ENCODE measurements at places on chromosomes 16 and 17.
A peak's percentile ranks its signal among the peaks of the same experiment; 100 is the strongest.

DNA sequence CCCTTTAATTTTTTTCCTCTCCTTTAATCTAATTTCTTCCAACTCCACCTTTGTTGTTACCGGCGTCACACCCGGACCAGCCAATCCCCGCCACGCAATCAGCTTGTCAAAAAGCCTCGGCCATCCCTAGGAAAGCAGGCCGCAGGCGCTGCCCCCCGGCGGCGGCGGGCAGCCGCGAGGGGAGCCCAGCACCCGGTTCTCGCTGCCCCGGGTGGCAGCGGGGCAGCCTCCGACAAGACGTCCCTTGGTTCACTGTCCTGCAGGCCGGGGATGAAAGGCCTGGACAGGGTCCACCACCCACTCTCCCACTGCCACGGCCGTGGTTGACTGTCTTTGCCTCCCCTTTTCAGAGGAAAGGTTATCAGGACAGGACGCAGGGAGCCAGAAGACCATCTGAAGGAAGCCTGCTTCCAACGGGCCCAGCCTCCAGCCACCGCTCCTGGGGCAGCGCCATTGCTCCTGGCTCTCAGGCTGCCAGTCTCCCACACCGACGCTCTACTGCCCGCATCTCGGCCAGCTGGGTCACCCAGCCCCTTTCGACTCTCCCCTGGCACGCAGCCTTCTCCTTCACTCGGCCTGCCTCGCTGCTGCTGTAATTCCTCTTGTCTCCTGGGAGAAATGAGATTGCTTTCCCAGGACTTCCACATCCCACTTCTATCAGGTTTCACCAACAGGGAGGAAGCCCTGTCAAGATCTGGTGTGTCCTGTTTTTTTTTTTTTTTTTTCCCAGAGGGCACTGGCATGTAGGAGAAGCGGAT lies 2.8 kb upstream of the UBTF start:
- DNase-seq = no peak

DNA sequence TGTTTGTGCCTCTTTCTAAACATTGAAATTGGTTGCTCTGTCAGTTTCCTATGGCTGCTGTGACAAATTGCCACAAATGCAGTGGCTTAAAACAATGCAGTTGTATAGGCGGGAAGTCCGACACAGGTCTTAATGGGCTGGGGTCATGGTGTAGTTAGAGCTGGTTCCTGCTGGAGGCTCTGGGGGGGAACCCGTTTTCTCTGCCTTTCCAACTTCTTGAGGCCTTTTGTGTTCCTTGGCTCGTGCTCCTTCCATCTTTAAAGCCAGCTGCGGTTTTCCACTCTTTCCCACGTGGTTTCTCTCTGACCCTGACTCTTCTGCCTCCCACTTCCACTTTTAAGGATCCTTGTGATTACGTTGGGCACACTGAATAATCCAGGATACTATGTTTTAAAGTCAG lies 12.5 kb downstream of the EPN2 start:
- DNase-seq = no peak

GRCh38 chr17:60473788-60474187 lies 51.5 kb downstream of the CHCT1 start:
- DNase-seq = peak; percentile 26

DNA sequence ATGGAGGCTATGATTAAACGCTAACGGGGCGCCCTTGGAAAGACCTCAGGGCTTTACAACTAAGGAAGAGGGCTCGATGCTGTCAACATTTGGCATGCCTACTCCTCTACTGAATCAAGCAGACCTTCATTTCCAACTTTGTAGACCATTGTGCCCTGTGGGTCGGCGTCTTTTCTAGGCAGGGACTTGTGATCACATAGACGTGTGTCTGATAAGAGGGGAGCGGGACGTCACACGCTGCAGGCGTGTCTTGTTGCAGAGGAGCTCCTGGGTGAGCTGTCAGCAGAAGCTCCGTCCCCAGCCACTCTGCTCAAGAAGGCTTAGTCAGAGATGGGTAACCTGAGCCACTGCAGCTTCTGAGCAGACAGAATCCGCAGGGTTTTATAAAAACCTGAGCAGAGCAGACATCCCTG lies 2.8 kb downstream of the MAPK8IP3 start:
- no peak for DNase-seq

- DNase-seq = no peak
Measured at GRCh38 chr17:5282642-5283217, 646 bp downstream of the RABEP1 start.

- DNase-seq = no peak
Measured at GRCh38 chr16:86576591-86577313, 1.6 kb upstream of the FOXL1 start.

- DNase-seq = no peak
Measured at GRCh38 chr17:49759203-49759602, 4.7 kb downstream of the FAM117A start.

DNA sequence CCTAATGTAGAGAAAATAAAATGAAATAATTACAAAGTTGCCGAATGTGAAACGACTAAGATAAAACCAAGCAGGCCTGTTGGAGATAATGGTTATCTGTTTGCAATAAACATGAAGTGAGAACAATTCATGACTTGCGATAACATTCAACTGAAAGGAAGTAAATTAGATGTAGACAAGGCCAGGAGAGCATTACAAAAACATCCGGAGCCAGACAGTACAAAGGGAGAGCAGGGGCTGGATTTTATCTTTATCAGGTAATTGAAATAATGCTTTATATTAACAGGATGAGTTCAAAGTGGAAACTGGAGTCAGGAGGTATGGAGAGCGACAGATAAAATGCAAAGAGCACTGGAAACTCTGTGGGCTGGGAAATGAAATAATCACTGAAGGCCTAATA lies 265.6 kb upstream of the GOT2 start:
- DNase-seq = no peak

- peak; percentile 59 for DNase-seq
Measured at GRCh38 chr16:17432901-17433576, 37.7 kb downstream of the XYLT1 start.

GRCh38 chr17:80971704-80972304 lies 19.8 kb upstream of the CHMP6 start:
- no peak for DNase-seq

DNA sequence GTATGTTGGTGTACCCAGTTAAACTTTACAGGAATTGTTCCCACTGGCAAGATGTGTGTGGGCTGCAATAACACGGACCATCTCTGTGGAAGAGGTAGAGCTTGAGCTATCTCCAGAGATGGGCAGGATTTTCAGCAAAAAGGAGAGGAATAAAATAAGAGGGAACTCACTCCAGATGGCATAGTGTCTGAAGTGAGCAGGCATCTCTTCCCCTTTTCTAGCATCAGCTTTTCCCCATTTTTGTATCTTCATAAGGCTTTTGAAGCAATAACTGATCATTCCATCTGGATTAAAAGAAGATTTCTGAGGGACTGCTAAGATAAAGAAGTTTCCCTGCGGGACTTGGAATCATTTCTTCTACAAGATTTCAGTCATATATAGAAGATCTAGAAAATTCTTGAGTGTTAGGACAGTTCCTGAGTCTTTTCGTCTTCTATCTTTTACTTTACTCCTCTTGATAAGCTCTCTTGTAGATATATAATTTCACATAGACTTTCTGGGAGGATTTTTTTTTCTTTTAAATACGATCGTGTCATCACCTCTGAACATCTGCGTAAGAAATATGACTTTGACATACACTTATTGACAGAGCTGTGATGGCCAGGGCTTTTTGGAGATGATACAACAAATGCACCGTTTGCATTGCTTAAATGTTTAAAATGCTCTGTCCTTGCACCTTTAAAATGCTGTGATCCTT lies 2.1 kb downstream of the CPD start:
- DNase-seq = no peak

GRCh38 chr17:66032082-66032712 lies 159.7 kb downstream of the CEP112 start:
- DNase-seq = no peak

DNA sequence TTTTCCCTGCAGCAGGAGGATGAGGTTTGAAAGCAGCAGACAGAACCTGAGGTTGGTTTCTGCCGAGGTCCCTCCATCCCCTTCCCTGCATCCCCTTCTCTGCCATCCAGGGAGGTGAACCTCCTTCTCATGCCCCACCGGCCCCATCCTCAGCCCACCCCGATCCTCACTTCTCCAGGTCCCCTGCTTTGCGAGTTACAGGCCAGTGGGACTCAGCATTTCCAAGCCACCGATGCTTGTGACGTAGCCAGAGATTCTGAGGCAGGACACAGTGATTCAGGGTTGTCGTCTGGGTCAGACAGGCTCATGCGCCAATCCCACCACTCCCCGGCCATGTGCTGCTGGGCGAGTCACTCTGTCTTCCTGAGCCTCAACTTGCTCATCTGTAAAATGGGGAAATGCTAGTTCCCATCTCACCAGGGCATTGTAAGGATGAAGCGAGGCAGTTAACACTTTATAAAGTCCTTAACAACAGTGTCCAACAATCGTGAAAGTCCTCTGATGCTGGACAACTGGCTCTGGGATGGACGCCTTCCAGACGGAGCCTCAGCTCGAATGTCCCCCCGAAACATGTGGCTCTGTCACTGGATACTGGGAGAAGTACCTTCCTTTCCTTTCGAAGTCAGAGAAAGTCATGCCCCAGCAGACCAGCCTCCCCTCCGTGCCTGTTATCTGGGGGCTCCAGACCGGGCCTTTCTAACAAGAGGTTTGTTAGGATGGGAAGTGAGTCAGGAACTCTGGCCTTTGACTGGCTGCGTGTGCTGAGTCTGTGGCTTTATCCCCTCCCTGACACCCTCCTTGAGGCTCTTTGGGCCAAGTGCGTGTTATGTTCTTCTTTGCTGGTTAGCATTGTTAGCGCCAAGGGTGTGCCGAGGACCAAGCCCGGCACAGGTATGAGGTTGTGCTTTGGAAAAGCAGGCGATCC lies 21.9 kb downstream of the SEC14L5 start:
- DNase-seq = no peak

DNA sequence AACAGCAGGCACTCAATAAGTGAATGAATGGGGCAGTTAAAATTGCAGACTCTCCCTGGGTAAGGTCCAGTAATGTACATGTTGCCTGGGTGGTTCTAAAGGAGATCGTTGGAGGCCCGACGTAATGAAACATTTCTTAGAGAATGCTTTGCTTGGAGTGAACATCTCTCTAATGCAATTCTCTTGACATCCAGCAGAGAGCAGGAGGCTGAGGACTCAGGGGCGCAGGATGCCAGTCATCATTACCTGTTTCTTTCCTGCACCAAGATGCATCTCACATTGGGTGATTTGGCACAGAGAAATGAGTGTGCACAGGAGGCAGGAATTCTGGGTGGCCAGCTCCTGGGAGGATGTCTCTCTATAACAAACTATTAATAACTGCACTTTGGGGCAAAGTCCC lies 130.3 kb upstream of the RBBP6 start:
- no peak for DNase-seq

GRCh38 chr17:62611292-62611691 lies 16.2 kb upstream of the MRC2 start:
- DNase-seq = no peak

DNA sequence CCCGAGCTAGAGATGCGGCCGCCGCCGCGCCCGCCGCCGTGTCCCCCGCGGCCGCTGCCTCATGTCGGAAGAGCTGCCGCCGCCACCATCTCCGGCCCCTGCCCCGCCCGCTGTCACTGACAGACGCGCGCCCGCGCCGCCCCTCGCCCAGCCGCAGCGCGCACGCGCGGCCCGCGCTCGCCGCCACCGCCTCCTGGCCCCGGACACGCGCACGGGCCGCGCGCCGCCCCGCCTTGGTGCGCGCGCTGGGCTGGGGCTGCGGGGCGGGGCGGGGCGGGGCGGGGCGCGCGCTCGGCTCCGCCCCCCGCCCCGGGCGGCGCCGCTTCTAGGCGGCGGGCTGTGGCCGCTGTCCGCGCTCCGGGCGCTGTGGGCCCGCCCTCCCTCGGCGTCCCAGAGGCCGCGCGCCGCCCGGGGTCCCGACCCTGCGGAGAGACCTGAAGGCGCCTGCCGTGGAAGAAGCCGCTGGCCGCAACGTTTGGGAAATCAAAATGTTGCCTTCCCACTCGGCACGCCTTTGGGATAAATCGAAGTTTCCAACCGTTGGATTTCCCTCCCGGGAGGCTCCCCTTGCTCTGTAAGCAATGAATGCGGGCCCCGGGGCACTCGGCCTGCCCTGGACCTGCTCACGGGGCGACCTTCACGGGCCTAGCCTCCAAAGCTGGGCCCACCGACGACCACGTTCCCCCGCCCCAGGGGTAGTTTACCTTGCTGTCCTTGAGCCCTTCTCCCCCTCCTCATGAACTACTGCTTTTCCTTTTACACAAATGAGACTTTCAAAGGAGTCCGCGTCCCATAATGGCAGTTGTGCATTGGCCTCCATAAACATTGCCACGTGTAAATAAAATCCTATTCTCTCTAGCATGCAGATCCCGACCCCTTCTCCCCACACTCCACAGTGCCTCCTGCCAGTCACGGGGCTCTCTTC lies at the start of gene ADCY9:
Gene ADCY9, minus strand, starts transcription at position 118 of the 925 bp plus-strand sequence. CDS start 1,000 bp downstream, outside the sequence.
- peak; percentile 50 for DNase-seq

DNA sequence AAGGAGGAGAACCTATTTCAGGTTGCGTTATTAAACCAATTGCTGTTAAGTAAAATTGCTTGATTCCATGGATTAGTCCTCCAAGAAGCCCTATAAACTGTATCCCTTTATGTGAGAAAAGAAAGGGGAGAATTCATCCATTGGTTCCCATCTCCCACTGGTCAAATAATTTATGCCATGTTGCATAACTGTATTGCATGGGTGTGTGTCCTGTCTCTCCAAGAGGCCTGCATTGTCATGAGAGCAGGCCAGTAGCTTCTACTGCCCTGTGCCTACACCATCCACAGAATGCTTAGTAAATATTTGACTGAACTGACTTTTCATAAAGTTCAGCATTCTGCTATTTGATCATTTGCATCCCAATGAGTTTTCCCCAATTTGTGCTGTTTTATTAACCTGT lies 11.7 kb upstream of the TOB1 start:
- no peak for DNase-seq

GRCh38 chr17:12098568-12098967 lies 77.9 kb downstream of the MAP2K4 start:
- DNase-seq = no peak

- DNase-seq = no peak
Measured at GRCh38 chr17:80671039-80671824, 126.6 kb downstream of the RPTOR start.

GRCh38 chr17:4249452-4250029 lies 14.2 kb downstream of the ANKFY1 start:
- DNase-seq = peak; percentile 5

- no peak for DNase-seq
Measured at GRCh38 chr16:88967830-88968588, 9.0 kb downstream of the CBFA2T3 start.

- no peak for DNase-seq
Measured at GRCh38 chr17:3892095-3892998, 506 bp downstream of the CAMKK1 start.

DNA sequence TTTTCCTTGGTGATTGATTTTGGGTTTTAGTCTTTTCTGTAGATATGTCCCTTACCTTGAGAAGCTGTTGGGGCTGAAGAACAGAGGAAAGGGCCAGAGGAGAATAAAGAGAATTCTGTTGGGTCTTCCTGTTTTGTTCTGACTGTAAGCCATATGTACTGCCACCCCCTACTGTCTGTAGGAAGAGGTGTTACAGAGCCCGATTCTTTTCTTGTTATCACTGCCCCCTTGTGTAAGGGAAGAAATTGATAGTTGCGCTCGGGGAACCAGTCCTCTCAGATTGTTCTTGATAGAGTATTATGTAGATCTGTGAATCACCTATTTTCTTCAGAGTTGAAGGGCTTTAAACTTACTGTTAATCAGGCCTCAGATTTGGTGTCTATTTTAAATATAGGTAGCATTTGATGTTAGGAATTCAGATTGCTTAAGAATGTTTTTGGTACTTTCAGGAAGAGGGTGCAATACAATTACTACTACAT lies 2.4 kb downstream of the TANC2 start:
- peak; percentile 76 for DNase-seq

GRCh38 chr16:17850581-17851250 lies 380.0 kb upstream of the XYLT1 start:
- no peak for DNase-seq

- DNase-seq = no peak
Measured at GRCh38 chr16:26510924-26511323, 555.8 kb upstream of the C16orf82 start.

- DNase-seq = no peak
Measured at GRCh38 chr17:65181237-65182061, 44.3 kb downstream of the RGS9 start.

All from fibroblast of skin of left biceps (primary cell).